H54 (cell line): ENCODE measurements at places on chromosomes 16 and 17.

GRCh38 chr16:29306201-29306600 lies 100.3 kb downstream of the NPIPB11 start:
- DNase-seq = no peak

GRCh38 chr17:20191056-20191455 lies 181.9 kb downstream of the SPECC1 start:
- no peak for DNase-seq

- no peak for DNase-seq
These were observed 6.6 kb upstream of the MED11 start for GRCh38 chr17:4724650-4725049.

GRCh38 chr16:57652695-57653471 lies 15.2 kb upstream of the ADGRG3 start:
- DNase-seq = no peak

DNA sequence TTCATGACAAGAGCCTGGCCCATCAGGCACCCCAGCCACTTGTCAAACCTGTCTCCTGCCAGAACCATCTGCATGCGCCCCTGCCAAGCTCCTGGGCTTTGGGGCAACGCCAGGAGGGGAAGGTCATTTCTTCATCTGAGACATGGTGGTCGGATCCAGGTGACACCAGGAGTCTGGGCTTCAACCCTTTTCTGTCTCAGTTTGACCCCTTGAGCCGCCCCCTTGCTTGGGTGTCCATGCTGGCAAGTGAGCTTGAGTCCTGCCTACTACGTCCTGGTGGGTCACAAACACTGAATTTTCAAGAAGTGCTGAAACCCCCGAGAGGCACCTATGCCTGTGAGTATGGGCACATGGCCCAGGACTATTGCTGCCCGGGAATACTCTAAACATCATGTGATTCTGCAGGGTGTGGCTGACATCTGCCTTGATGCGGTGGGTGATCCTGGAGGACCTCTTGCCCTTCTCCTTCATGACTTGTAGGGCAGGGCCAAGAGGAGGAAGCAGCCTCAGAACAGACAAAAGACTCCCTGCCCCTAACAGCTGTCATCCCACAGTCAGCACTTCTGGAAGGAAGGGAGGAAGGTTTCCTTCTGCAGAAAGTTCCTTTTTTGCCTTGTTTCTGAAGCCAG lies 43.4 kb downstream of the TNFRSF13B start:
- no peak for DNase-seq

- DNase-seq = peak; percentile 71
These were observed 558 bp downstream of the B3GNT9 start for GRCh38 chr16:67150047-67150832.
